ENCODE measurements at places on chromosomes 2 and 18. TPM values are rescaled to one million over a fixed set of nuclear protein-coding genes. Genes with fewer than 3 reads are reported as not detected.
A peak's percentile ranks its signal among the peaks of the same experiment; 100 is the strongest.

The KLHL41 gene
- 0.07 TPM for total RNA-seq

The SLC9A4 gene
- total RNA-seq: 0.40 TPM

The DPY30 gene
- total RNA-seq: 100 TPM

The GPR45 gene
- 0.22 TPM for total RNA-seq

The REG1B gene
- total RNA-seq: not detected

The DSG1 gene
- total RNA-seq: not detected

DNA sequence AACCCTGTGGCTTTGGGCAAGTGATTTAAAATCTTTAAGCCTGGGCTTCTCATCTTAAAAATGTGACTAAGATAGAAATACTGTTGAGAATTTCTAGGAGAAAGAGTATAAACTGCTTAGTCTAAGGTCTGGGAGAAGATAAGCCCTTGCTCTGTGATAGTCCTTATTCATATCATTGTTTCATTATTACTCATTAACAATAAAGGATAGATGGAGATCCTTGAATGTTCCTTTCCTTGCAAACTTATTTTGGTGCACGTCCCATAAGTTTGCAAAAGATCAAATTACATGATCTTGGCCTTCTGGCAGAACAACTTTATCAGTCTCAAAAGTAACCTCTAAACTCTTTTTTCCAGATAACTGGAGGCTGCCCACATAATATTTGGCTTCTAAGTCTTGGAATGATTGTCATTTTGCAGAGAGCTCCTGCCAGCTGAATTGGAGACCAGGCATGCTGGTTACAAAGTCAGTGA, 138.3 kb downstream of the FAM124B start:
- no peak for DNase-seq

DNA sequence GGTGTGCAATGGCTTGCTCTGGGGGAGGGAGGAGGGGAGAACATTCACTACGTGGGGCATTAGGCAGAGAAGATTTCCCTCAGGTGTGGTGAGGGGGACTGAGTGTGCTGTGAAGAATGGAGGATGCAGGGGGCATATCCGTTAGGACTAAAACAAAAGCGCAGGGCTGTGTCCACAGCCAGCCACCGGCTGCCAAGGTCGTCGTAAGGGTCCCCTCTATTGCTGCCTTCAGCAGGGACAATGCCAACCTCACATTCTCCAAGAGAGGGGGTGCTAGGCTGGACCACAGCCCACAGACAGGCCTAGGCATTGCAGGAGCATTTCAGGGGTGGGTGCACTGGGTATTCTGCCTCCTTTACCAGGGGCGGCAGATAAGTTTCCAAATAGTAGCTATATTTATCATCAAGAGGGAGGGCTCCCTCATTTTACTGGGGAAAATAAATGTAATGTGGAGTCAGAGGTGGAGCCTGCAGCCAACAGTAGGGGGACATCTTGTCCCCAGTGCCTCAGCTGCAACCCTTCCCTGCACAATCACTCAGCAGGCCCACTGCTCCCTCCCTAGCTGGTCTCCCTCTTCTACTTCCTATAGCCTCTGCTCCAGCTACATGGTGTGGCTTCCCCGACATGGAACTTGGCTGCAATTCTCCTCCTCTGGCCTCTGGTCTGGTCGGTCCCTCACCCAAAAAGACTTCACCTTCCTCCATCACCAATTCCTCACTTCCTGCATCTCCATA, 74.9 kb upstream of the OTOF start:
- no peak for DNase-seq

DNA sequence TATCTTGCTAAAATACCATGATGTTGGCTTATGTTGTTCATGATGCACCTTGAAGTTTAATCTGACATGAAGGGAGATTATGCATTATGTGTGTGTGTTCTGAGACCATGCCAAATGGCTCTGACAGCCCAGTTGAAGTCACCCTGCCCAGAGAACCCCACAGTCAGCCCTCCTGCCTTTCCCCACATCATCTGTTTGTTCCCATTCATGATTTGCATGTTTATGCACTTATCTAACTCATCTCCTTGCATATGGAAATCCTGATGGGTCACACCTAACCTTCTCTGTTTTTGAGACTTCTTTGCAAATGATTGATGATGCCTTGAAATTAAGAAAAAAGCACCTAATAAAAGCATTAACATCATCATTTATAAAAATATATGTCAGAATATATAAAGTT, 752.2 kb downstream of the GALR1 start:
- DNase-seq: no peak

DNA sequence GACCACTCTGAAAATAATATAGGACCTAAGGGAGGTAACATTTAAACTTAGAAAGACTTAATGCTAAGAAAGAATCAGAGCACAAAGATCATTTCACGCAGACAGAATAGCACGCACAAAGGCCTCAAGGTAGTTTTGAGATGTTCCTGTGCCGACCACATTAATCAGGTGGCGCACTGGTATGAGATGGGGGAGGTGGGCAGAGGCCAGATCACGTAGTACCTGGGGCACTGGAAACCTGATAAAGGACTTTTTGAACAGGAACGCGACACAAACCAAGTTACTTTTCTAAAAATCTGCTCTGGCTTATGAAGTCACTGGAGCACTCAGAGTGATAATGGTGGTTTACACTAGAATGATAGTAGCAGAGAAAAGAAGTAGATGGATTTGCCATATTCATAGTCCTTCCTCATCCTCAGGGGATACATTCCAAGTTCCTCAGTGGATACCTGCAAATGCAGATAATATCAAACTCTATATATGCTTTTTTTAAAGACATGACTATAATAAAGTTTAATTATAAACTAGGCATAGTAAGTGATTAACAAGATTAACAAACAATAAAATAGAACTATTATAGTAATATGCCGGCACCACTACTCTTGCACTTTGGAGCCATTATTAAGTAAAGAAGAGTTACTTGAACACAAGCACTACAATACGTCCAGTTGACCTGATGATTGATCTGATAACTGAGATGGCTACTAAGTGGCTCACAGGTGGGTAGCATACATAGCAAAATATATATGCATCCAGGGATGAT, 42.6 kb upstream of the CDCA7 start:
- no peak for DNase-seq

- DNase-seq: no peak
These were observed 63.6 kb downstream of the HNRNPLL start for GRCh38 chr2:38539086-38539485.

DNA sequence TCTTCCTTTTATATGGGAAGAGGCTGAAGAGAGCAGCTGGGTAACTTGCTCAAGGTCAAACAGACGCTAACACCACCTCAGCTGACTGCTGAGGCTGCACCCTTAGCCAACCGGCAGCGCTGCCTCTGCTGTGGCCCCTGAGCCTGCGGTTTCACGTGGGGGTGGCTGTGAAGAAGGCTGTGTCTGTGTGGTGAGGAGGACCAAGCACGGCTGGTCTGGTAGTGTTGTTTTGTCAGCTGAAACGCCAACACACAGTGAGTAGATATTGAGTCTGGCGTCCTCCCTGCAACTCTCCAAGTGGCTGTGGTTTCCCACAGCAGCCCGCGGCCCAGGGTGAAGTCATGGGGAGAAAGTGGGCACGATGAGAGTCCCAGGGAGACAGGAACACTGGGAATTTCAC, 69.6 kb downstream of the THNSL2 start:
- no peak for DNase-seq

- DNase-seq: no peak
These were observed 15.5 kb upstream of the ECEL1 start for GRCh38 chr2:232502911-232503808.

DNA sequence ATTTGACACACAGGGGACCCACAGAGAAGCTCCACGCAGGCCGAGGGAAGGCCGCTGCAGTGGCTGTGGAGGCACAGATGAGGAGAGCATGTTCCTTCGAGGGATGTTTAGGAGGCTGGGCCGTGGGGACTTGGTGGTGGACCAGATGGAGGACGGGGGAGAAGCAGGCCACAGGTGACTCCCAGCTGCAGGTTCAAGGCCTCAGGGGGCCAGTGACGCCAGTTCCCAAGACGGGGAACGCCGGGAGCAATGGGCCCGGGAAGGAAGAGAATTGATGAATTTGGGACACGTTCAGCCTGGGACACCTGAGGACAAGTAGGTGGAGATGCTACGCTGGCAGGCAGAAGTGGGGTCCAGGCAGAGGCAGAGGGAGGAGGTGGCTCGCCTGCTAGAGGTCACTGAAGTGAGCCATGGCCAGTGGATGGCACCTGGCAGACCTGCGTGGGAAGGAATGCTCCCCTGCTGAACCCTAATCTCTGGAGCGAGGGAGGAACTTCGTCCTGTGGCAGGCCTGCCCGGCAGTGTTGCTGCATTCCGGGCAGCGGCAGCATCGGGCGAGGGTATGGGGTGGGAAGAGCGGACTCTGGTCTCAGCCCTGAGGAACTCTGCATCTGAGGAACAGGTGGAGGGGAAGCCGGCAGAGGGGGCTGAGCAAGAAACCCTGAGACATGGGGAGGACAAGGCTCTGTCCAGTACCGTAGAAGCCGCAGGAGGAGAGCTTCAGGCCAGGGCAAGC, 25.2 kb upstream of the HPCAL1 start:
- DNase-seq: no peak

- DNase-seq: peak; percentile 39
These were observed 830.8 kb upstream of the SLC39A10 start for GRCh38 chr2:194826241-194826640.

GRCh38 chr2:28407131-28407975, 14.7 kb downstream of the FOSL2 start:
- DNase-seq: no peak

DNA sequence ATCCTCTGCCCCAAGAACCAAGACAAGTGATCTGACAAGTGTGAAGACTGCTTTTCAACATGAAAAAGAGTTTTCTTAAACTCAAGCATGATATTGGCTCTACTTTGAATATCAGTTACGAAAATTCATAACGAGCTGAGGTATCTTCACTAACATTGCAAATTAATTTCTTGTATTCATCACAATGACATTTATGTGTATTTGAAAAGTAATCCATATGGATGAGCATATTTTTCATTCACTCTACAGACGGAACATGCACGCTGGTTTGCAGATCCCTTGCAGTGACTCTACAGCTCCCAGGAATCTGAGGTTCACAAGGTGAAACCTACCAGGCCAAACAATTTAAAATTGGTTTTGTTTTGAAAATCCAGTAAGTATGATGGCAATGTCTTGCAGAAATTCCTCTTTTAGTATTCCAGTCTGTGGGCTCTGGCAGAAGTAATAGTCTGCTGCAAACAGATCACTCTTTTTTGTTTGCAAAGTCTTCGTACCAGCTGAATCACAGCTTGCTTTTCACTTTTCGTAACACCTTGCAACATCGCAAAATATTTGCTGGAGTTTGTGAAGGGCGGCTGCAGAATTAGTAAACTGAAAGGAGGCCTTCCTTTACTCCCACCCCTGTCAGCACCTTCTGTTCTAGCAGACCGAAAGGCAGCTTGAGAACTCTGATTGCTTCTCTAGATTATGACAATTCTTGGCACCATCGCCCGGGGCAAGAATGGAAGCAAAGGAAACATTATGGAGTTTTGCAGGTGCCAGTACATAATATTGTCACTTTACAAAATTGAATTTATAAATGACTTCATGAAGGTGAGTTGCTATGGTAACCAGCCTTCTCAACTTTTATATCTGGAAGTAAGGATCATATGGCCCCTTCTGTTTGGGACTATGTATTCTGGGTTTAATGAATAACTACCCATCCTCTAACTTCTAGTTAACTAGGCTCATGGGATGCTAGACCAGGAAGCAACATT, 168.7 kb downstream of the TMEM247 start:
- DNase-seq: no peak
